ENCODE measurements at places on chromosomes 3 and 15.

DNA sequence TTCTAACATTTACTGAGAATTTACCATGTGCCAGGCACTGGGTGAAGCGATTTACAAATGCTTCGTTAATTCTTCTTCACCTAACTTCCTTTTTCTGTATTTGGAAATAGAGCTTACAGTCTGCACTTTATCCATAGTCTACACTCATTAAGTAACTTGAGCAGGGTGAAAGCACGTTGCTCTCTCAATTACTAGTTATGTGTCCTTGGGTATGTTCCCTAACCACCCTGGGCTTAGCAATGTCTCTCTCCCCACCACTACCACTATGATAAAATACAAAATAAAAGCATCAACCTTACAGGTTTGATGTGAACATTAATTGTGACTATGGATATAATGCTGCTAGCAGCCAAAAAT lies 172.9 kb upstream of the SLC2A2 start:
- no peak for DNase-seq

DNA sequence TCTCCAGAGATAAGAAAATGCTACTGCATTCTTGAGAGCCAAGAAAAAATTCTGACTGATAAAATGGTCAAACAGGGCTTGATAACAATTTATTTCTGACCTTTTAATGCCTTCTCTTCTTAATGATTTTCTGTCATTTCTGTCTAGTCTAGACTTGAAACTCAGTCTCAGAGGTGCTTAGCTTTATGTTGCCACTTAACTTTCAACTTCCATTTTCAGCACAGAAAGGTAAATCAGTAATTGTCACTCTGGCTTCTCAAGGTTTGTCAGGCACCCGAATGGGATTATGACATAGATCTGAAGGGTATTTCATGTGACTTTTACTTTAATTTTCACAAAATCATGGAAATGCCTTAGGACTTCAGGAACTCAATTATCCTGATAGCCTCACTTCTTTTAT lies 155.4 kb upstream of the GBE1 start:
- DNase-seq: no peak

DNA sequence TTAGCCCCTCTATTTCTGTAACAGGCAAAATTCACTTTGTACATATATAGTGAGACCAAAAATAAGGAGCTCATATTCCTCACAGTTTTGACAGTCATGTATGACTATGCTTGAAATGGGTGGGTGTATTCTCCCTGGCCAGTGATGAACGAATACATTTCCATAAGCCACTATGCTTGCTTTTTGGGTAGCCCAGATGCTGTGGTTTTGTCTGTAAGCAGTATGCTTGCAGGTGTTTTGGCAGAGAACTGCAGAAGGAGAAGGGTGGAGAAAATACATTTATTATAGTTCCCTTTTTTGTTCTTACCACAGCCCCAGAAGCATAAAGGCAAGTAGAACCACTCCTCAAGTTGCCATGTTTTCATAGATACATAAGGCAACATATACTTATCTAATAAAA lies 131.2 kb downstream of the RBMS3 start:
- no peak for DNase-seq

DNA sequence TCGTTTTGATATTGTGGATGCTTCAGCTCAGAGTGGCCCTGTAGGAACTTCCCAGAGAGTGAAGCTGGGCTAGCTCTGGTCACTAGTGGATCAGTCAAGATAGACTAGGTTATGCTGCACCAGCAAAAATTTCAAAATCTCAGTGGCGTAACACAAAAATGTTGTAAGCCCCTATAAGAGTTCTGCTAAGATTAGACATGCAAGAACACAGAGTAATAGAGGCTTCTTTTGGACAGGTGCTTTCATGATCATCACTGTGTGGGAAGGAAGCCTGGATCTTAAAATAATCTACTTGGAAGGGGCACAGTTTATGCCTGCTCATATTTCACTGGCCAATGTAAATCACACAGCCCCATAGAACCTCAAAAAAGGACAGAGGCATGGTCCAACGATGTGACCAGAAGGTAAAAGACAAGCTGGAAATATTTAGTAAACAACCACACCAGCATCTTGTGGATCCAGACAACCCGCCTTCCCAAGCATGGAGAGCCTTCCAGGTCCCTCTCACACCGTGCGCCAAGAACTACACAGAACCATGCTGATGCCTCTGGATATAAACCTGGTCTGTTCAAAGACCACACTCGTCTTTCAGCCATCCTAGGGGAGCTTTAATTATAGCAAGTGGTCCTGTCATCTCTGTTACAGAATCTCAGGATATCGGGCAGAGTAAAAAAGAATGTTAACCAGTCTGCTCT lies 554.3 kb downstream of the EPHB1 start:
- no peak for DNase-seq

DNA sequence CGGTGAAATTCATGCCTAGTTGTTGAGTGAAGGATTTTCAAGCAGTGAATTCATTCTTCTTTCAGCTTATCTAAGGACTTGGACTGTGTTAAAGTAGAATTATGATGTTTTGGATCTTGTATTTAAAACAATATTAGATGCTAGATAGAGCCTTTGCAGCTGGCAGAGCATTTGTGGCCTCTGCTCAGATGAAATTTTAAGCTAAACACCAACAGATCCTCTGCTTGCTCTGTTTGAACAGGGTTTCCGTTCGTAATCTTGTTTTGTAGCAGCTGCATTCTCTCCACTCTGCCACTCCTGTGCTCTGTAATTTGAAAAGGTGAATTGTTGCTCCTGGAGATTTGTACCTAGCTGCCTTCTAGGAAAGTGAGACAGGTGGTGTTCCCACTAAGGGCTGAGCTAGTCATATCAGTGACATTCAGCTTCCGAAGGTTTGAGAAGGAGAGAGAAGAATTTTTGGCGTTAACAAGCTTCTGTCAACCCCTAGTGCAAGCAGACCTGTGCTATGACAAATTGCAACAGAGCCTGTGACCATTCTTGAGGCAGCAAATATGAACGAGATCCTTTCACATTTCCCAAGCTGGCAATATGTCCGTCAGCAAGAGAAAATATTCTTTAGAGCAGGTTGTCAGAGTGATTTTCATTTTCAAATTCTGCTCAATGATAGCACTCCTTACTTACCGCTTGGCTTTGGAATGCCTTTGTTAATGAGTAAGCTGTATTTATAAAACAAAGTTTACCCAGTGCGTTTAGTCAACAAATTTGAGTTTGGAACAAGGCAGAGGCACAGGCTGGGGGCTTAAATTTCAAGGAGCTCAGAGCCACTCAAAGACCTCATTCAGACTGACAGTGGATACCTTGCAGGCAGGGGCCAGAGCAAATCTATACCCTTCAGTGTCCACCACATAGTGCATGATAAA lies 5.3 kb downstream of the CHST2 start:
- DNase-seq: peak; percentile 55

DNA sequence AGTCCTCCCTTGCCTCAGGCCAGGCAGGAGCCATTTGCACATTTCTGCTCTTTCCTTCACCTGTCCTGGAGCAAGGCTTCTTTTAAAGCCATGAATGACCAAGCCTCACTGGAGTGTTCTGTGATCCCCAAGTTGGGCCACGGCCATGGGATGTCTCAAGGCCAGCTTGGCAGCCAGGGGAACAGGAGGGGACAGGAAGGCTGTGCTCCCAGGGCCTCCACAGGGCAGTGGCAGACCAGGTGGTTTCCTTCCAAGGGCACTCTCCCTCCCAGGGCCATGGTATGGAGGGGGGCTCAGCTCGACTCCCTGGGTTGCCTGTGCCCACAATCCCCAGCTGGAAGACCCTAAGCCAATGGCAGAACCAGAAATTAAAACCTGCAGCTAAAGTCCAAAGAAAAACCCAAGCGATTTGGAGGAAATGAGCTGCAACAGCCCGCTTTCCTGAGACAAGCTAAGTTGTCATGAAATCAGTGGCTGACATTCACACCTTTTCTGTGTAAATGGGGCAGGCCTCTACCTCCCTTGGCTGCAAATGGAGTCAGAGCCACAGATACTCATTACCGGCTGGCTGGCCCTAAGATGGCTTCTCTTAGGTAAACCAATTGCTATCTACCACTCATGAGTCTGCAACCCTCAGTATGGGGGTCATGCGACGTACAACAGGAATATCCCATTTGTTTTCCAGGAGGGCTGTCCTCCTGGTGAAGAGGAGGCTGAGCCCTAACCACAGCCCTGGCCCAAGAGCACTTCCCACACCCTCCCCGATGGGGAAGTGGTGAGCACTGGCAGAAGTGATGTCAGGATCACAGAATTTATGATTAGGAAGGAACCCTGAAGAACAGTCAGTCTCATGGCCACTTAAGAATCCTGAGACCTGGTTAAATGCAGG lies 83.3 kb downstream of the SNRK start:
- DNase-seq: no peak

GRCh38 chr3:95615592-95616310 lies 1198.6 kb upstream of the EPHA6 start:
- DNase-seq: peak; percentile 77

- DNase-seq: no peak
Observed at GRCh38 chr3:10189557-10190354, 25.0 kb downstream of the IRAK2 start.

- peak; percentile 19 for DNase-seq
Observed at GRCh38 chr3:194869482-194870169, 183.9 kb downstream of the FAM43A start.

GRCh38 chr15:101262551-101262950 lies 10.7 kb upstream of the CHSY1 start:
- DNase-seq: no peak

GRCh38 chr3:101633186-101633585 lies 43.7 kb downstream of the ZBTB11 start:
- no peak for DNase-seq

GRCh38 chr3:168990134-168990533 lies 673.4 kb downstream of the MECOM start:
- no peak for DNase-seq
